ENCODE measurements at places on chromosomes 5 and 9.

DNA sequence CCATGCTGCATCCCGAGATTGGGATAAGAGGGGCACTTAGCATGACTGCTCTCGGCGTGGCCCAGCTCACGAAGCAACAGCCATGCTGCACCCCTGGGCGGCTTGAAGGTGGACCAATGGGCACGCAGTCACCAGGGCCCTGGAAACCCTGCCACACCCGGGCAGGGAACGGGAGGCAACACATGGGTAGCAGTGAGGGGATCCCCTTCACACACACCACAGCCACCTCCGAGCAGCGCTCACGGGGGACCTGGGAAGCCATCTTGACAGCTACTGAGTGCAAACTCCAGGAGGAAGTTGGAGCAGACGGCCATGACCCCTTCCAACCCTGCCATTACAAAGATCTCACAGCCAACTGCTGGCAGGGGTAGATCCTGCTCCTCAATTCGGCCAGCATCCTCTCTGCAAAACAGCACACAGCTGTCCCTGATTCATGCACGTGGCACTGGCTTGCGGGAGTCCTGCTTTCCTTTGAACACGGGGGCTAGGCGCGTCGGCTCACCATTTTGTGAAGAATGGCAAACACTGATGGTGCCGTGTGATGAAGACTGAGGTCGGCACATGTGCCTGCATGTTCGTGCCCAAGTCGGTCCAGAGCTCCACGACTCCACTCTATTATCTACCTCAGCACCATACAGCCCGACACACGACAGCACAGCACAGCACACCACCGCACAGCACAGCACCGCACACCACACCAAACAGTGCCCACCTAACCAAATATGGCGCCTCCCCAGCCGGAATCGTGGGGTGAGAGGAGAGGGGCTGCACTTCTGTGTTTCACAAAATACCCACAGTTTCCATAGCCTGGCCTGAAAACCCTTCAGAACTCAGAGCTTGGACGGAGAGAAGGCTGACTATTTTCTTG is 5.0 kb downstream of the UBAC1 start:
- DNase-seq, result no peak

DNA sequence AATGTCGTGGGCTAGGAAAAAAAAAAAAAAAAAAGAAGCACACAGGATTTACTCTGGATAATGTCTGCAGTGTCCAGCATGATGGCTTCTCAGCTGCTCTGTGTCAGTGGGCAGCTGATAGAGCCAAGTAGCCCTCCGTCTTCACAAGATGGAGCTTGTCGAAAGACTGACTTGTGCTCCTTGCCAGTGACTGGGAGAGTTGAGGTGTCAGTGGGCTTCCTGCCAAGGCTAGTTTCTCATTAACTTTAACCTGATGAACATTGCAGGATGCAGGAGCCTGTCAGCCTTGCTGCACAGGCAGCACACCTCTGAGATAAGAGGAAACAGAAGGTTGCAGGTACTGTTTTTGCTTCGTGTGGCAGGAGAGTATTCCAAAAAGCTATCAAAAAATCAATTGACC is 171.4 kb upstream of the SGCD start:
- no peak for DNase-seq

DNA sequence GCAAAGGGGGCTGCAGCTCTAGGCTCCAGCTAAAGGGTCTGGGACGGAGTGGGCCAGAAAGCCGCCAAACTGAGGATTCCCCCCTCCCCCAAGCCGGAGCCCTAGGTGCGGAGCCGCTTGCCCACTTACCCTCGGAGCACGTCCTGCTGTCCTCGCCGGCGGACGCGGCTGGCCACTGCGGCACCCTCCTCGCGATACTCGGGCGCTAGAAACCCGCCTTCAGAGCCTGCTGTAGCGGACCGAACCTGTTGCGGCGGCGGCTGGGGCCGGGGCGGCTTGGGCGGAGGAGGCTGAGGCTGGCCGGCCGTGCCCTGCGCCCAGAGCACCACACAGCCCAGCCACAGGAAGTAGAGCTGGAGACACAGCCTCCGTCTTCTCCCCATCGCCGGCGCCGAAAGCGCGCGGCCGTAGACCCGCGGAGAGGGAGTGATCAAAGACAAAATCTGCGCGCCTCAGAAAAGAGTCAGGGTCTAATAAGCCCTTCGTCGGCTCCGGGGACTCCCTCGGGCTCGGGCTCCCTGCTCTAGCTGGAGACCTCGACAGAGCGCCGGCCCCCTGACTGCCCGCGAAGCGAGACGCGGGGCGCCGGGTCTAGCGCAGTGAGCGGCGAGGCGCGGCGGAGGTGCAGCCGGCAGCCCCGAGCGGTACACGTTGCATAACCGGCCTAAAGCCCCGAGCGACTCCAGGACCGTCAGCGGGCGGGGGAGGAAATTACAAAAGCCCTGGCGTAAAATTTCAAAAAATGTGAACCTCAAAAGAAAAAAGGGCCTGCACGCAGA is 635 bp downstream of the FBN2 start:
- no peak for DNase-seq

GRCh38 chr5:134249469-134250379 is 23.9 kb upstream of the PPP2CA start:
- no peak for DNase-seq

GRCh38 chr9:116491219-116491618 is 195.9 kb upstream of the TRIM32 start:
- DNase-seq, result no peak

GRCh38 chr9:84874596-84874995 is 205.1 kb downstream of the NTRK2 start:
- DNase-seq, result no peak

DNA sequence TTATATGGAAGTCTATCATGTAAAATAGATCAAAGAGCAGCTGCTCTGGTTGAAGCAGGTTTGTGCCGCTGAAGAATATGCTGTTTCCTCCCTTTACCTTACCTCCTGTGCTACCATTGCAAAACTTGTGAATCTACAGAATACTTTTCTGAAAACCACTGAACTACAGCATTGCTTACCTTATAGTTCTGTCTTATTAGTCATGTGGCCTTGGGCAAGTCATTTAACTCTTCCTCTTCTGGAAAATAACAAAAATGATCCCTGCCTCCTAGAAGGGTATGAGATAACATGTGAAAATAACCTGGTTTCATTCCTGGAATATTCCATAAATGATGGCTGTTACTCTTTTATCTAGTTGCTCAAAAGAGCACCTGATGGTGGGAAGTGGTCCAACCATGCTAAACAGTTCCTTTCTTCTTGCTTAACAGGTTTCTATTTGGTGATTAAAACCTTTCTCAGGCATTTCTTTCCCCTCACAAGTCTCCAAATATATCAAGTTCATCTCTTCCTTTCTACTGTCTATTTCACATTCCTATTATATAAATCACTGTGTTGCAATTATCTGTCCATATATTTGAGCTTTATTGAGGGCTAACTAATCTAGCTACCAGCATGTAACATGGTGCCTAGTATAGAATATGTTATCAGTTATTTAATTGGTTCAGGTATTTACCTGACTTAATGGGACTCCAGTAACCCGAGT is 15.0 kb downstream of the TRIM32 start:
- DNase-seq, result no peak

GRCh38 chr5:134132372-134133187 is 18.1 kb downstream of the TCF7 start:
- no peak for DNase-seq

- no peak for DNase-seq
Observed at GRCh38 chr5:131939690-131940345, 5.6 kb downstream of the MEIKIN start.

GRCh38 chr5:111301264-111301663 is 77.1 kb downstream of the CAMK4 start:
- no peak for DNase-seq

DNA sequence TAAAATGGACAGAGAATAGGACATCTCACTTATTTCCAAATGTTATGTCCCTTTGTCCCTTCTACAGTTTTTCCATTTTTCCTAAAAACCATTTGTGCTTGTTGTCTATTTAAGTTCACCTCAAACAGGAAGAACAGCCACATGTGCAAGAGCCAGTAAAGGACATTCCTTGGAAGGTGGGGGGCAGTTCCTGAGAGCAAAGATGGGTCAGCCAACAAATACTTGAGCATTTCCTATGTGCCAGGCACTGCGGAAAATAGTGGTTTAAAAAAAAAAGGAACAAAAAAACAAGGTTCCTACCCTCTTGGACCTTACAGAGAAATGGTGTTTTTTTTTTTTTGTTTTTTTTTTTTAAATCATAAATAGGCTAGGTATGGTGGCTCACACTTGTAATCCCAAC is 26.8 kb downstream of the ANP32B start:
- DNase-seq, result peak; percentile 63

- no peak for DNase-seq
Observed at GRCh38 chr9:129567842-129568559, 52.9 kb downstream of the C9orf50 start.

- no peak for DNase-seq
Observed at GRCh38 chr5:37816883-37817282, 23.0 kb downstream of the GDNF start.

GRCh38 chr9:106286249-106286648 is 576.7 kb upstream of the ZNF462 start:
- no peak for DNase-seq

DNA sequence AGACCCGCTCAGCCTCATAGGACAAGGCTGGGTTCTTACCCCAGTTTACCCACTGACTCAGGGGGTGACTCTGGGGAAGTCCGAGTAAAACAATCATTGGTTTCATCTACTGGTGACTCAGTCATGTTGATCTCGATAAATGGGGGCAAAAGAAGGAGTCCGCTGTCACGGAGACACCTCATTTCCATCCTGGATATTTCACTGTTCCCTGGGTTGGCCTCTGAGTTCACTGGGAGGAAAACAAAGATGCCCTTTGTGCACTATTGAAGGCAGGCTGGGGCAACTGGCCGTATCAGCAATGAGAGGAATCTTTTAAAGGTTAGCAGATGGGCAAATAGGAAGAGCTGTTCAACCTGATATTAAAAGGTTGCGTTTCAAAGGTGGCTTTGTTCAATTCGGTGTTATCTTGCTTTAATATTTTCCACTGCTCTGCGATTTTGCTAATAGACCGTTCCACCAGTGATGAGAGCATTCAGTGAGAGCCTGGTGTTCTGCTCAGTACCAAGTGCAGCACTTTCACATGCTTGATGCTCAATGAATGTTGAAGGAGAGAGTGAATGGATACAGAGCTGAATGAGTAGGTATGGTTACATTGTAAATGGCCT is 110.2 kb upstream of the EGFLAM start:
- DNase-seq, result no peak

DNA sequence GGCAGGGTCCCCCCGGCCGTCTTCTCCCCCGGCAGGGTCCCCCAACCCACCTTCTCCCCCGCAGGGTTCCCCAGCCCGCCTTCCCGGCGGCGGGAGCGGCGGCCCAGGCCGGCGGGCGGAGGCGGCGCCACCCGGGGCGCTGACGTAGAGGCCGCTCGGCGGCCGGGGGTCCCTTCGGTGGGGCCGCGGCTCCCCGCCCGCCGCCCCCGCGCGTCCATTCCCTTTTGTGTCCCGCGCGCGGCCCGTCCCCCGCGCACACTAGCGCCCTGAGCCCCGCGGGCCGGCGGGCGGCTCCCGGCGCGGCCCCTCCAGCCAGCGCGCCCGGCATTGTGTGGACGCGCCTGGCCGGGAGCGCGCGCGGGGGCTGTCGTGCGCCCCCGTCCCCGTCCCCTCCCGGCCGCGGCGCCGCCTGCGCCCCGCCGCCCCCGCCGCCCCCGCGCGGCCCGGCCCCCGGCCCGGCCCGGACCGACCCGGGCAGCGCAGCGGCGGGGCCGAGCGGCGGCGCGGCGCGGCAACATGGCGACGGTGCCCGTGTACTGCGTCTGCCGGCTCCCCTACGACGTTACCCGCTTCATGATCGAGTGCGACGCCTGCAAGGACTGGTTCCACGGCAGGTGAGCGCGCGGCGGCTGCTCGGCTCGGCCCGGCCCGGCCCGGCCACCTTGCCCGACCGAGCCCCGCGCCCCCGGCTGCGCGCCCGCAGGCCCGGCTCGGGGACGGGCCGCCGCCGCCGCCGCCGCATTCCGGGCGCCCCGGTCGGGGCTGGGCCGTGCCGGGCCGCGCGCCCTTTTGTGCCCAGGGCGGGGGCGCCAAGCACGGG is at the start of gene PHF2:
Gene PHF2, plus strand, starts transcription at position 327 of the 820 bp plus-strand sequence. Its CDS starts 190 bp downstream, at position 517.
- DNase-seq, result no peak

GRCh38 chr5:36363101-36363500 is 61.4 kb upstream of the RANBP3L start:
- no peak for DNase-seq

DNA sequence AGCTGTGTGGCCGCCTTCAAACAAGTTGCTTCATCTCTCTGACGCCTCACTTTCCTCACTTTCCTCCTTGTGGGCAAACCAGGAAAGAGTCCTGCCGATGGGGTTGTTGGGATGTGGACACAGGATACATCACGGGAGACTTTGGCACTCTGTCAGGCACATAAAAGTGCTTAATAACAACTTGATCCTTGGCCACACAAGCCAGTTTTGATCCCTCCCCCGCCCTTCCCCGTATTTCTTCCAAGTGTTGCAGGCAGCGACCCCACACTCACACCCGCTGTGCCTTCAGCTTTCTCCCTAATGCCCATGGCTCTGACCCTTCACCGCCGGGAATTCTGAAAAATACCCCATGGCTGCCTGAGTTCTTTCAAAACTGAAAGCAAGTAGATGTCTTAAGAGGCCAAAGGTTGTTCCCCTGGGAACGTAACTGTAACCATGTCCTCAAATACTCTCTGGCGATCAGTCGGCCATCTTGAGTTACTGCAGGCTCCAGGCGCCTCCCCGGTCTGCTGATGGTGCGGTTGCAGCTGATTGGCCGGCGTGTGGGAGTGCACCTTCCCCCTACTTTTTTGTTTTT is 59.8 kb downstream of the ARHGEF37 start:
- DNase-seq, result no peak

GRCh38 chr5:125053179-125053578 is 306.7 kb upstream of the ZNF608 start:
- DNase-seq, result no peak

- no peak for DNase-seq
Observed at GRCh38 chr5:128681096-128681495, 143.1 kb upstream of the FBN2 start.

DNA sequence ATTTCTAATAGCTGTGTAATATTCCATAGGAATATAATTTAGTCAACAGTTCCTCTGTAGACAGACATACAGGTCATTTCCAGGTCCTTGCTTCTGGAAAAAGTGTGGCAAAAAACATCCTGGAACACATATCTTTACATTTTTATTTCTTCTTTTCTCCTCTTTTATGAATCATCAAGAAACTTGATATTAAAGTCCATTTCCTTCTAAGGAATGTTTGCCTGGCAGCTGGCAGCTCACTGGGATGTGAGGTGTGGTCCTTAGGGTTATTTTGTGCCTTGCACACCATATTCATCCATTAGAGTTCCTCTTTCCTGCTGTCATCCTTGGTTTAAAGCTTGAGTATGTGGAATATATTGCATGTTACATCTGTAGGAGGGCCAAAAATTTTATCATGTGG is 122.0 kb downstream of the GALNT10 start:
- no peak for DNase-seq

GRCh38 chr9:112997236-112997941 is 14.6 kb downstream of the ZNF883 start:
- no peak for DNase-seq

Measured in smooth muscle cell of the brain vasculature (primary cell).